Activated CD4-positive, CD25-positive, alpha-beta regulatory T cell treated with anti-CD3 and anti-CD28 coated beads, Interleukin-2, amount 50 U/mL, for 16 hours (primary cell): ENCODE measurements at places on chromosomes 5 and 9.
A peak's percentile ranks its signal among the peaks of the same experiment; 100 is the strongest.

GRCh38 chr5:82918311-82919031 lies 158.7 kb downstream of the TMEM167A start:
- DNase-seq = no peak

GRCh38 chr5:180180421-180180820 lies 28.6 kb downstream of the RASGEF1C start:
- DNase-seq = no peak

DNA sequence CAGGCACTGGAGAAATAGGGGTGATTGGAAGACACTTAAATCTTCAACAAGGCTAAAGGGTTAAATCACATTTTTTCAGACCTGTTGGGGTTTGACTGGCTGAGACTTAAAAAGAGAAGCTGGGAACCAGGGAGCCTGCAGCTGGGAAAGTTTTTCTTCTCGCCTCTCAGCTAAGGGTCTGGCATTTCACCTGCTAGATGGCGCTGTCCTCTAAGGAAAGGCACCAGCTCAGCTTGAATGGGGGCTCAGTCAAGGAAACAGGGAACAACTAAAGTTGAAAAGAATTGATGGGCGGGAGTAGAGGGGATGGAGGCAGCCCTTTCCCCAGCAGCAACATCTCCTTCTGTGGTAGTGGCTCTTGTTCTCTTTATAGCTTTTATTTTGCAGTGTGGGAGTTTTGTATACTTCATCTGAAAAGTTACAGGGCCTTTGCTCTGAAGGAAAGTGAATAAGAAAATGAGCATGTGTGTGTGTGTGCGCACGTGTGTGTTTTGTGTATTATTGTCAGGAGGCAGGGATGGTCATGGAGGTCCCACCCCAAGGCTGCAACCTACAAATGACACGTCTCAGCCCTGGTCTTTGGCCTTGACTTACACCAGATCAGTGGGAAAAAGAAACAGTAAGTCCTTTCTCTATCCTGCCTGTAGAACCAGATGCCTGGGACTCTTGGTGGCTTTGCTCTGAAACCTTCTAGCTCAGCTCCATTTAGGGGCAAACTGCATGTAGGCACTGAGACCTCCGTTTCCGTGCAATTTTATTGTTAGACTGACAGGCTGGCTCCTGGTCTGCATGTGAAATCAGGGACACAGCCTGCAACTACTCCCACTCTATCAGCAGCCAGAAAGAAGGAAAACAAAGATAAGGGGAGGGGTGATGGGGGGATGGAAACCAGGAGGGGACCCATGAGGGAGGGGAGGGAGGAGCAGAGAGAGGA lies 316.2 kb upstream of the CLINT1 start:
- peak; percentile 12 for DNase-seq

- DNase-seq = no peak
Observed at GRCh38 chr5:68214482-68215207, 911 bp upstream of the PIK3R1 start.

DNA sequence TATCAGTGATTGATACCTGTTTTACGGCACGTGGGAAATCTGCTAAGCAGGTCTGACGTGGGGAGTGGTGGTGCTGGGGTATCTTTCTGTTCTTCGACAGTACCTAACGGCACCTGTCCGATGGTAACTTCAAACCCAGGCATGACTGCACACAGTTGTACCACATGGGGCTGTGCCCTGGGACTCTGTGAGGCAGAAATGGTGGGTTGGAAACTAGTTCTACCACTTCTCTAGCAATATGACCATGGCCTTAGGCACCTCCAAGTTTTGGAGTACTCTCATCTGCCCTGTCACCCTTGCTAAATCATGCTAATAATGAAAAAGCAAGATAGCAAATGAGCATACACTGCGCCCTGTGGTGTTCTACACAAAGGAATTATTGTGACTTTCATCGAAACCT lies 30.9 kb downstream of the EPB41L4B start:
- DNase-seq = no peak

DNA sequence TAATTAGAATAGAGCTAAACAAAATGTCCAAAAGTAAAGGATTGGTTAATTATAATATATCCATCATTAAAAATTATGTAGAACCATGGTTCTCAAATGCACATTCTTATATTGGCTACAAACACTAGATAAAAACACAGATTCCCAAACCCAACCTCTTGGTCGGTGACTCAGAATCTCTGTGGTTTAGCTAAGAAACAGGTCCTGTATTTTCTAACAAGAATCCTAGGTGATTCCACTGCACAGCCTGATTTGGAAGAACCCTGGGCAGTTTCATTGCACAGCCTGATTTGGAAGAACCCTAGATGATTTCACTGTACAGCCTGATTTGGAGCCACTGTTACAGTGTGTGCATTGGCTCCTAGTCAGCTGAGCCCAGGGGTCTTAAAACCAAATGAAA lies 67.9 kb downstream of the KIAA1958 start:
- no peak for DNase-seq

GRCh38 chr5:10301842-10302610 lies 5.7 kb downstream of the CMBL start:
- no peak for DNase-seq

DNA sequence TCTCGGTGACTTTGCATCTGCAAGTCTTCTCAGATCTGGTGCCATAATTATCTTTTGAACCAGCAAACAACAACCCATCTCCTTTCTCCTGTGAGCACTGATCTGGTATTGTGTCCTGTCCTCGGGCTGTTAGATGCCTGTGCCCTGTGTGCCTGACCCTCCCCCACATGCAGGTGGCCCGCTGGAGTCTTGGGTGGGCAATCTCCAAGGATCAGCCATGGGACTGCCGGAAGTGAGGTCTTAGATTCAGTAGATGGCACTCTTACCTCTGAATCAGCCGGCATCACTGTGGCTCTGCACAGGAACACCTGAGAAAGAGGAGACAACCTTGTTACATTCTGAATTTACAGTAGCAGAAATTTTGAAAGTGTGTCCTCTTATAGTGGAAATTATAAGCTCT lies 172.4 kb downstream of the IRX2 start:
- no peak for DNase-seq

DNA sequence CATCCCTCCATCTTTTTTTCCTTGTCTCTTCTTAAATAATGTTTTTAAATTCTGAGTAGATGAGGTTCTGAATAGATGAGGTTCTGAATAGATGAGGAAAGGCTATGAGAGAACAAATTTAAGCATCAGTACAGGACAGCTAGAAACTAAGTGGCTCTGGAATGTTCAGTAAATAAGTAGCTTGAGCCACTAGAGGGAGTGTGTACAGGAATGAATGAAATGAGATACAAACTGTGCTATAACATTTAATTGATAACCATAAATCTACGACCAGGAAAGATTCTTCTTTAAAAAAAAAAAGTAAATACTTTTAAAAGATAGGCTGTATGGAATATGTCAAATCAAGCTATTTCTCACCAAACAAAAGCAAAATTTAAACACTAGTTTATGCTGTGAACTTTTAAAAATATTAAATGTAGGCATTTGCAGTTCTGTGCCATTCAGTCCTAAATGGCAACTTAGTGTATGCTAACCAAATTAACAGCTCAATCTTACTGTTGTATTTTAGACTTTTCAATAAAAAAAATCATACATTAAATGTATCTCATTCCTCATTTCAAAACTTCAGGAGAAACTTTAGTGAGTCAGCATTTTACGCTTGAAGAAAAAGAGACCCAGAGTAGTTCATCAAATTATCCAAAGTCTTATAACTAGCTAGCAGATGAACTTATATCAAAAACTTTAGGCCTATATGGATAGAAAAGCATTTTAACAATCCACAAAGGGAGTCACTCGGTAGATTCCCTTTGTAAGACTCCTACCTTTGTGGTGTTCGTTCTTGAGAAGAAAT lies 70.4 kb upstream of the SNX2 start:
- DNase-seq = no peak

- no peak for DNase-seq
Observed at GRCh38 chr5:151295791-151296477, 7.6 kb downstream of the SLC36A3 start.

- DNase-seq = no peak
Observed at GRCh38 chr5:140348104-140348503, 1.7 kb upstream of the HBEGF start.

- no peak for DNase-seq
Observed at GRCh38 chr9:101564252-101564651, 30.5 kb downstream of the PPP3R2 start.

- no peak for DNase-seq
Observed at GRCh38 chr9:126502417-126503332, 111.1 kb upstream of the LMX1B start.
